Stimulated activated CD4-positive, alpha-beta T cell treated with anti-CD3 and anti-CD28 coated beads, Interleukin-15, amount 100 ng/mL, for 48 hours (primary cell): ENCODE measurements at places on chromosomes 7 and 10.
A peak's percentile ranks its signal among the peaks of the same experiment; 100 is the strongest.

- no peak for DNase-seq
Observed at GRCh38 chr10:46525177-46525823, 31.2 kb downstream of the GPRIN2 start.

DNA sequence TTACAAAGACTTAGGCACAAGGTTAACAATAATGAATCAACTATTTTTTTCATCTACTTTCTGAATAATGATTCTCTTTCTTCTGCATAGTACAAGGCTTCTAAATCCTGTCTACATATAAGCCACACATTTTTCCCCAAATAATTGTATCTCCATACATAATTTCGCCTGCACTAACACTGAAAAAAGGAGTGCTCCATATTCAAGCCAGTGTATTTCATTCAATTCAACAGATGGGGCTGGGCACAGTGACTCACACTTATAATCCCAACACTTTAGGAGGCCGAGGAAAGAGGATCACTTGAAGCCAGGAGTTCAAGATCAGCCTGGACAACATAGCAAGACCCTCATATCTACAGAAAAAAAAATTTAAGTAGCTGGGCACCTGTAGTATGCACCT, 86.0 kb upstream of the ZNF800 start:
- DNase-seq: no peak

DNA sequence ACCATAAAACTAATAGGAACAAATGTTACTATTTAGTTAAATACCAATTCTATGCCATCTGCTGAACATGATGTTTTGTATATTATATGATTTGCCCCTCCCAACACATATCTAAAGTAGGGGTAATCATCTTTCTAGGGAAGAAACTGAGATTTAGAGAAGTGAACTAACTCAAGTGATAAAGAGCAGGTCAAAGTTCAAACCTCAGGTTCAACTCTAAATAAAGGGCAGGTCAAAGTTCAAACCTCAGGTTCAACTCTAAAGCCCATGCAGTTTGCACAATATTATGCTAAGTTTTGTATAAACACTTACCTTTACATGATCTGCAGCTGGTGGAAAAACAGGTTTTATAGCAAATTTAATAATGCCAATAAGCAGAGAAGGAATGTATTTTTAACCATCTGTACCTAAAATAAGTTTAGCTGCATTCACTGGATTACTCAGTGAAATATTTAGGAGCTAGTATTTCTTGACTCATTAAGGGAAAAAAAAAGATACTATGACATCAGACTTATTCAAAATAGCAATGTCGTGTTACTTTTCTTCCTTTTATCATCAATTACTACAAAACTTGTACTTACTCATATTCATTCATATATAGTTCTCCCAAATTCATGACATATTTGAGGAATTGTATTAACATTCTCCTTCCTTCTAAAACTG, 1194.3 kb upstream of the CELF2 start:
- DNase-seq: no peak

DNA sequence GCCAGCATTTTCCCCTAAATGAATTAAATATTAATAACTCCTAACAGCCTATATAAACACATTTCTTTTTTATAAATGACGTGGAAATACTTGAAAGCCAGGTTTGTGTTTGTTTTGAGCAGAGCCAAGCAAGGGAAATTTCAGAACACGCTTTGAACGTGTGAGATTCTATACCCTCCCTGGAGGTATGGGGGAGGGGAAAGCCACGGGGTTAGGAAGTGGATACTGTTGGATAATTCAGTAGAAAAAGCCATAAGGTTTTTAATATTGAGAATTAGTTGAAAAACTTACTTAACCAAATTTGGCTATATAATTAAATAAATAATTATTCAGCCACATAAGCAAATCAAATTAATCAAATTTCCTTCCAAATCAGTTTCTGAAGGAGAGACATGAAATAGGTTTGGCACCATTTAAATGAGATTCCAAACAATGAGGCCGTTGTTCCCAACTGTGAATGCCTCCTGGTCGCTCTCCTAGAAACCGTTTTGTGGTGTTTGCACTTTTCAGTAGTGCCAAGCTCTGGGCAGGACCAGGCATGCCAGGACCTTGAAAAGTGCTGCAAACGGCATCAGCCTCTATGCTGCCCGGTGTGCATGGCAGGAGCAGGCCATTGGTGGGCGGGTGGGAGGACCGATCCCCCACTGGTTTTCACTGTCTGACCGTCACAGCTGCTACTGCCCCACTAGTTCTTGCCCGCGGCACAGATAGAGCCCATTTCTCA, 88.1 kb downstream of the SEPTIN14 start:
- DNase-seq: no peak

DNA sequence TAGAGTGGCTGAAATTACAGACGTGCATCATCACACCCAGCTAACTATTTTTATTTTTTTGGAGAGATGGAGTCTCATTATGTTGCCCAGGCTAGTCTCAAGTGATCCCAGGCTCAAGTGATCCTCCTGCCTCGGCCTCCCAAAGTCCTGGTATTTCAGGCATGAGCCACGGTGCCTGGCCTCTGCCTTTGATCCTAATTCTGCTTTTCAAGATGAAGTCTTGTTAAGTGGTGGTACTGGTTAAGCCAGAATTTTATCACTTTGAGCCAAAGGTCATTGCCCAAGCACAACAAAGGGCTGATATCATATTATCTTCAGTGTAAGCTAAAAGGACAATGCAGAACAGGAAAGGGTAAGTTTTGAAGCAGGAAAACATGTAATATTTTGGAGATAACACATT, 64.2 kb downstream of the MYOF start:
- no peak for DNase-seq

DNA sequence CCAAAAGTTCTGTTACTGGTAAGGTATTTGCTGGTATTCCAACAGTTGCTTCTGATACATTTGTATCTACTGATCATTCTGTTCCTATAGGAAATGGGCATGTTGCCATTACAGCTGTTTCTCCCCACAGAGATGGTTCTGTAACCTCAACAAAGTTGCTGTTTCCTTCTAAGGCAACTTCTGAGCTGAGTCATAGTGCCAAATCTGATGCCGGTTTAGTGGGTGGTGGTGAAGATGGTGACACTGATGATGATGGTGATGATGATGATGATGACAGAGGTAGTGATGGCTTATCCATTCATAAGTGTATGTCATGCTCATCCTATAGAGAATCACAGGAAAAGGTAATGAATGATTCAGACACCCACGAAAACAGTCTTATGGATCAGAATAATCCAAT, 131.0 kb downstream of the AASS start:
- DNase-seq: no peak

DNA sequence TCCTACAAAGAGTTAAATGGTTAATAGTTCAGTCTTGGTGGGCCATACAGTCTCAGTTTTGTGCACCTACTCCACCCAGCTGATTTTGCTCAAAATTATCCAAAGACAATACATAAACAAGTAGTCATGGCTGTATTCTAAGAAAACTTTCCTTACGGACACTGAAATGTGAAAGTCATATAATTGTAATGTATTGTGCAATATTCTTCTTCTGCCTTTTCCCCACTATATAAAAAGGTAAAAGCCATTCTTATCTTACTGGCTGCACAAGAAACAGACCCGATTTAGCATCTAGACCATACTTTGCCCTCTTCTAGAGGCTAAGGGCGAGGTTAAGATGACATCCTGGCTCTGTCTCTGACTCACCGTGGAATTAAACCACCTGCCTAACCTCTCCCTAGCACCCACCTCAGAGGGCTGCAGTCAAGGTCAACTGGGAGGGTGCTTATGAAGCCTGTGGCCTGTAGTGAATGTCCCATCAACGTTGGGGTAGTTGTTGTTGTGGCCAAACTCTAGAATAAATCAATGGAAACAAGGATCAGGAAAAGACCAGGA, 63.8 kb upstream of the DOCK1 start:
- no peak for DNase-seq

DNA sequence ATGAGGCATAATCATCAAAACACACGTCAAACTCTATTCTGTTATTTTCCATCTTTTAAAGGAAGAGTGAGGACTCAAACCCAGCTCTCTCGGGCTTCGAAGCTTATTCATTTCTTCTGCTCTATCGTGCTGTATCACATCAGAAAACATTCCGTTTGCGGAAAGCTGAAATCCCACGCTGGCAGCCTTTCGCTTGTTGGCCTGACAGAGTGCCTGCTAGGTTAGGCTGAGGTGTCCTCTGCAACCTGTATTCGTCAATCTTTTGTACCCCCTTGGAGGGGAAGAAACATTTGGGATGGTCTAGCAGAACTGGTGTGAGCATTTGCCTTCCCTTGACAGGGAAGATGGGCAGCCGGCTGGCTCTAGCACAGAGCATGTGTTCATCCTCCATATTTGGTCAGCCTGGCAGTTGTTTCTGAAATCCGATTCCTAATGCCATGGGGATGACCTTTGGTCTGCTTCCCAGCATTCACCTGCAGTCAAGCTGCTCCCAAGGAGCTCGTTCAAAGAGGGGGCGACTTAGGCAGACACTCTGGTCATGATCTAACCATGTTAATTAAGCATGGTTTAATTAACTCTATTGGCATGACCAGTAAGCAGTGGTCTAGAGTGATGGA, 55.2 kb downstream of the TACC2 start:
- DNase-seq: no peak

DNA sequence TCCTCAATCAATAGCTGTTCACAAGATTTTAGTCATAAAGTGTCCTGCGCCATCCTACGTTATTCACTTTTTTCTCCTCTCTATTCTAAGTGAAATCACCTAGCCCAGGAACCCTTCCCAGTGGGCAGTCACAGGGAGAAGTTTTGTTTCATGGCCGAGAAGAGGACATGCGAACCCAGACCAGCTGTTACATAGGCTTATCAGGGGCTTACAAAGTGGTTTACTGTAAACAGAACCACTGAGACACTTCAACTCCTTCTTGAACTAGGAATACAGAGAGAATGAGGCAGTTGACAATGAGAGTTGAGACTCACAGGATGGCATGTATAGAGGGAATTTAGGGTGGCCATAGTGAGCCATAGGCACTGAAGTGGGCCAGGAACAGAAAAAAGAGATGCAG, 246.9 kb upstream of the GLI3 start:
- DNase-seq: no peak

DNA sequence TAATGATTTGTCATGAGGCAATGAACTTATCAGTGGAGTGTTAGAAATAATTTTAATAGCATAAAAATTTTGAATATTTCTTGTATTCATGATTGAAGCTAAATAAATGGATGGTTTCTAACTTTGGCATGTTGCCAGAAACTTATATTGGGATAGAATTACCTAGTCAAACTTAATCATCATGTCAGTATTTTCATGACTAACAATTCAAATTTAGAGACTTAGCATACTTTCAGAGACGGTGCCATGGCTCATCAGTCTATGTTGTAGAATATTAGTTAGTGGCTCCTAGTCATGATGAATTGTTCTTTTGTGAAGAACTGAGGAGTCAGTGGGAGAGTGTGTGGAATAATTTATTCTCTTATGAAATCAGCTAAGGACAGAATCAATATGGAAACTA, 599.6 kb upstream of the POT1 start:
- no peak for DNase-seq

DNA sequence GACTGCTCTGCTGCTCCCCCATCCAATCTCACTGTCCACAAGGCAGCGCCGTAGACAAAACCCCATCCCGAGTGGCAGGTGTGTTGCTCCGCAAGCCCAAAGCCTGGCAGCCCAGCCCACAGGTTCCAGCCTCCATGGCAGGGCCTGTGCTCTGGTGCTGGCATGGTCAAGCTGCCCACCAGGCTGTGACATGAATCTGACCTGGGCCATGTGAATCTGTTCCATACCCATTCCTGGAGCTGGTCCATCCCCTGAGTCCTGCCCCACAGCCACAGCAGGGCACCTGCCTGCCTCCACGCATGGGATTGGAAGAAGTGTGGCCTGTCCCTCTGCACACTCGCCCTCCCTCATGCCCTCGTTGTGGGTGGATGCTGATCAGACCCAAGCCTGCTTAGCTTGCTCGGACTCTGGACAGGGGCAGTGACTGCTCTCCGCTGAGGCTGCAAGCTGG, 128.8 kb downstream of the PTPN20 start:
- DNase-seq: no peak

GRCh38 chr7:12737373-12737772, 49.9 kb downstream of the ARL4A start:
- no peak for DNase-seq

DNA sequence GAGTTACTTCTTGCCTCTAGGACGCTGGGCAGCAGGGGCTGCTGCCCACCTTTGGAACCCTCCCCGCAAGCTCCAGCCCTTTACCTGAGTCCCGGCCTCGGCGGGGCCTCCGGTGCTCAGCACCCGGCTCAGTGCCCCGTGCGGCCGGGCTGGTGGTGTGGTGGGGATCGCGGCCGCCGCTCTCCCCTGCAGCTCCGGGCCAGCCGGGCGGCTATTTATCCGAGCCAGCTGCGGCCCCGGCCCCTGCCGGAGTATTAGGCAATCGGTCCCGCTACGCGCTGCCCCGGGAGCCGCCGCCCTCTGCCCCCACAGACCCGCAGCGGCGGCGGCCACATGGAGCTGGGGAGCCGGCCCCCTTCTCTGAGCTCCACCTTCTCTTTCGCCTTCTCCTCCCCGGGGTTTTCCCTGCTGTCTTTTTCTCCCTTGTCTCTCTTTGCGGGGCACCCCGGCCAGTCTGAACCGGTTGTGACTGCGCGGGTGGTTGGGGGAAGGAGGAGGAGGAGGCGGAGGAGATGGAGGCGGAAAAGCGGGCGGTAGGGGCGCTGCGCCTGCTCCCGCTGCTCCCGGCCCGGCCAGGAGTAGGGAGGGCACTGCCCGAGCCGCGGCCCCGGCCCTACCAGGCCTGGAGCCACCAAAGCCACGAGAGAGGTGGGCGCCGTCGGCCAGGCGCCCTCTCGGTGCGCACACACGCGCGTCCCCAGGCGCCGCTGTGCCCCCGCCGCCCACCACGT, at the start of gene SLC16A9:
SLC16A9 (minus strand) TSS at position 456 of the 731 bp plus-strand sequence. CDS start 25,559 bp downstream, outside the sequence.
- DNase-seq: peak; percentile 22

DNA sequence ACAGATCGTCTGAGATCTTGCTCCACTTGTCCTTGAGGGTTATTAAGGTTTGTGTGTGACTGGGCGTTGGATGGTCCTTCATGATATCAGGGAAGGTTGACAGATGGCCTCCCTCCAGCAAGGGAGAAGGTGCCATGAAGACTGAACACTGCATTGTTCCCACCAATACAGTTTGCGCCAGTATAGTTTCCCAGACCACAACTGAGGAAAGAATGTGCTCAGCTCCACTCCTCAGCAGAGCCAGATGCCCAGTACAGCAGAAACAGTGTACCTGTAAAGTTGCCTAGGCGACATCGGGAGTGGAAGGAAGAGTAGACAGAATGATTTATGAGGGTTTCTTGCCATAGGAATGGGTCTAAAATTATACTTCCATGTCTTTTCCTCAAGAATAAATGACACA, 137.5 kb downstream of the ST7 start:
- DNase-seq: no peak

- no peak for DNase-seq
Observed at GRCh38 chr7:48424731-48425130, 253.5 kb downstream of the ABCA13 start.

- no peak for DNase-seq
Observed at GRCh38 chr7:92569137-92569536, 21.1 kb downstream of the FAM133B start.

DNA sequence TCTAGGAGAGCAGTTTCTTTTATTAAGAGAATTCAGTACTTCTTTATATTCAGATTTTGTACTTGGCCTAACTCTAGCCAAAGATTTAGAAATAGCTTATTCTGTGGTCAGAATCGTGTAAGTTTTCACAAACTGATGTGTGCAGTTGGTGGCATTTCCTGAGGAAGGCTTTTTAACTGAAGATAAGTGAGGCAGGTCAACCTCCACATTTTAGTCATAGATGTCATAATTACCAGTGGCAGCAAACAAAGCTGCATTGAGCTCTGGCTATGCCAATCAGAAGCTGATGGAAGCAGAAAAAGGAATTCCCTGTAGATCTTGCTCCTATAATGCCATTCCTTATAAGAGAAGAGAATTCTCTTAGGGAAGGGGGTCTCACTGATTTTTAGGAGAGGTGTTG, 141.3 kb upstream of the SP8 start:
- DNase-seq: no peak

- no peak for DNase-seq
Observed at GRCh38 chr10:122295451-122295809, 24.3 kb downstream of the BTBD16 start.
